ENCODE measurements at places on chromosomes 4 and X.

DNA sequence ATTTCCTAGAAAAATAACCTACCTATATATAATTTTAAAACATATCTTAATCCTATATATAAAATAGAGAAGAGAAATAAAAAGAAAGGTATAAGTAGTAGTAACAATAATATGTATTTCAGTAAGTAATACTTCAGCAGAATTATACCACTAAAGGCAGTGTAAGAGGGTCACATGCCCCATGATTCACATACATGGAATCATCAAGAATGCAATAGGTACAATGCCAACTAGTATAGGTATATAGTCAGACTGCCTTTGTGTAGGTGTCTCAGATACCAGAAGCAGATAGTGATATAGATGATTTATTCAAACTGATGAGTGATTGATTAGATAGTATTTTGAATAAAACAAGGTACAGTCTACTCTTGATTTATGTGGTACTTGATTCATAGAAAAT lies 9.4 kb downstream of the AIMP1 start:
- DNase-seq, result no peak

DNA sequence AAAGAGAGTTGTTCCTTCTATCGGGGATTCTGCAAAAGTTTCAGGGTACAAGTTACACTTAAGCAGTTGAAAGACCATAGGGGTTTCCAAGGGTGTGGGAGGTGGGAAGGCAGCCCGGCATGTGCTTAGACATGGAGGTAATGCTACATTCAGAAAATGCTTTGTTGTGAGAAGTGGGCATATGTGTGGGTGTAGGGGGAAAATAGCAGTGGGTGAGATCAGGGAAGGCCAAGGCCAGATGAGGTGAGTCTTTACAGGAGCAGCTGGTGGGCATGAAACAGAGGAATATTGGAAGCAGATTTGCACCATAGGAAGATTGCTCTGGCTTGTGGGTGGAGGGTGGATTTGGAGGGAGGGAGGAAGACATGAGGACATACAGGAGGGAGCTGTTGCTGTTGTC lies 8.3 kb downstream of the CYTL1 start:
- no peak for DNase-seq

- DNase-seq, result no peak
Measured at GRCh38 chr4:96675896-96676295, 836.0 kb downstream of the PDHA2 start.

GRCh38 chr4:173192375-173193162 lies 24.0 kb downstream of the GALNT7 start:
- DNase-seq, result no peak

DNA sequence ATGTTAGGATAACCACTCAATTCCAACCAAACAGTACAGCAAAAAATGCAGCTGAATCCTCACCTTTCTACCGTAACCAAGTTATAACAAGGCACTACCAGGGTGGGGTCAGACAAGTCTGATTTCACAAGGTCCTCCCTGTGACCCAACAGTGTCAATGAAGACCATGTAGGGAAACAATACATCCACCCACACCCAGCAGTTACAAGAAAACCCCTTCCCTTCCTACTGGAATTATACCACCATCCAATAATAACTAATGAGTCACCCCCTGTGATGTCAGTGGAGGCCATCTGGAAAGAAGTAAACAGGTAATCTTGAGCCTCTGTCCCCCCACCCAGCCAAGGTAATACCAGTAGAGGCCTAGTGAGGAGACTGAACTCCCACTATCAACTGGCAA lies 117.6 kb downstream of the FGF16 start:
- DNase-seq, result no peak

- DNase-seq, result no peak
Measured at GRCh38 chr4:153467897-153468262, 1.7 kb downstream of the TMEM131L start.

GRCh38 chr4:23811161-23811560 lies 78.7 kb downstream of the PPARGC1A start:
- DNase-seq, result no peak

- no peak for DNase-seq
Measured at GRCh38 chr4:8112036-8112576, 46.5 kb downstream of the ABLIM2 start.

- DNase-seq, result no peak
Measured at GRCh38 chrX:152850465-152850864, 19.6 kb downstream of the NSDHL start.

- DNase-seq, result no peak
Measured at GRCh38 chr4:37693450-37694190, 7.4 kb upstream of the RELL1 start.

DNA sequence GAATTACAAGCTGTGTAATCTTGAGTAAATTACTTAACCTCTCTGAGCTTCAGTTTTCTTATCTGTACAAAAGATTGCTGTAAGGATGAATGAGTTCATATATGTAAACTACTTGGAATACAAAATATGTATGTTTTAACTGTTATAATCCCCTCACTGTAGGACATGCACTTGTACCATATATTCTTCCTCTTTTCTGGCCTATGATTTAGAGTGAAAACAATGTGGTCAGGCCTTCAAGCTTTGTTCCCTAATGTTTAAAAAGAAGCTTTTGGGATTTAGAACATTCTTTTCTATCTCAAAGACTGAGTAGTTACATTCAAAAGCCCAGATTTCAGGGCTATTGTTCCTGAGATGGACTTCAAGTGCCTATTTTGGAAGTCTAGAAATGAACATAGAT lies 26.7 kb upstream of the GPRIN3 start:
- DNase-seq, result no peak

DNA sequence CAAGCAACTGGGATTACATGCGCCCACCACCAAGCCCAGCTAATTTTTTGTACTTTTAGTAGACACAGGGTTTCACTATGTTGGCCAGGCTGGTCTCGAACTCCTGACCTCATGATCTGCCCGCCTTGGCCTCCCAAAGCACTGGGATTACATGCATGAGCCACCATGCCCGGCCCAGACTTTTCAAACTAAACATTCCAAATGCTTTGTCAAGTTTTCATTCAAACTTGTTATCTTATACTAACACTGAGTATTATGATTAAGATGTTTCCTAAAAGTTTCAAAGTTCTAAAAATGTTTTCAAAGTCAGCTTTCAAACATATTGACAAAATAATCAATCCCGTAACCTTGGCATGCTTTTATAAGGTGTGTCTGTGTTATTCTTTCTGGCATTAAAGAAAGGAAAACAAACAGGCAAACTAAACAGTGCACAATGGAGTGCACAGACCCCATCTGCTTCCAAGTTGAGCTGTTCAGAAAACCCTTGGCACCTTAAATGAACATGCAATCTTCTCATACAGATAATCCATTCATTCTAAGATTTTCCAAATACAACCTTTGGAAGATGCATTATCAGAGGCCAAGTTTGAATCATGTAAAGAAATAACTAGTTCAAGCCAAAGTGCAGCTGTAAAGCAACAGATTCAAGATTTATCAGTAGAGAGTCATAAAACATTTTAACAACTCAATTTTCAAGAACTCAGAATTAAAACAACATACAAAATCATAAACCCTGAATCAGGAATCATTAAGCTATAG lies 49.1 kb downstream of the ABCG2 start:
- DNase-seq, result no peak

DNA sequence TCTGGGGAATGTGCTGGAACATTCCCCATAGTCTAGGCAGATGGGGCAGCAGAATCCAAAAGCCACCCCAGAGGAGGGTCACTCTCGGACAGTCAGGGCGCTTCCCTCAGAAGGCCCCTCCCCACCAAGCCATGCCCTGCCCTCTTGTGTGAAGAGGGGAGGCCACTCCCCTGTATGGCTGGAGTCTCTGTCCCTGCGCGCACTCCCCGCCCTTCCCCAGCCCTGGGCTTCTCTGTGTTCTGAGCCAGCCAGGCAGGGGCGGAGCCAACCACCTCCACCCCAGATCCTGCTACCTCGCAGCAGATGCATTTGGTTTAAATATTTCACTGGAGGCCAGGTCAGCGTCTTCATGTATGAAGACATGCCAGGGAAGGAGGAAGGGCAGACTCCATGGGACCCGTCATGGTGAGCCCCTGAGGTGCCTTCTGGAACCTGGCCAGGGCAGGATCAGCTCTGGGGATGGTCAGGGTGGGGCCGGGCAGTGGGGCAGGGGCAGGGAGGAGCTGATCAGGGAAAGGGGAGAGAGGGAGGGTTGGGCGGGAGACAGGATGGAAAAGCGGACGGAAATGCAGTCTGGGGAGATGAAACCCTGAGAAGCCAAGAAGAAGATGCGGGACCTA lies 107.3 kb downstream of the ADRA2C start:
- no peak for DNase-seq

DNA sequence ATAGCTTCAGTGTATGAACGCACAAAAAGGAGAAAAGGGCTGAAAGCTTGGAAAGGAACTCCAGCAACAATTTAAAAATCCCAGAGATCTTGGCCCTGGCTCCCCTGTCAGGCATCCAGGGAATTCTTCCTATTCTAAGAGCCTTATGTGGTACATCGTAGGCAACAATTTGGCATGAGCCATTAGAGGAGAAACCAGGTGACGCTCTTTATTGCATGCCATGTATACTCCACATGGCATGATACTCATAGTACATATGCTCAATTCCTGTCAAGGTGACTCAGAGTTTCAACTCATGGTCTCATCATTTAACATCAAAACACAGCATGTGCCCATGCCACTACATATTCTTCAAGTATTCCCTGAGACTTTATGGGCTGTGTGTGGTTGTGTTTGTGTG lies 191.3 kb downstream of the OR13H1 start:
- no peak for DNase-seq

GRCh38 chr4:111512081-111512783 lies 633.0 kb upstream of the FAM241A start:
- no peak for DNase-seq

- no peak for DNase-seq
Measured at GRCh38 chr4:110618581-110619462, 4.1 kb downstream of the PITX2 start.

DNA sequence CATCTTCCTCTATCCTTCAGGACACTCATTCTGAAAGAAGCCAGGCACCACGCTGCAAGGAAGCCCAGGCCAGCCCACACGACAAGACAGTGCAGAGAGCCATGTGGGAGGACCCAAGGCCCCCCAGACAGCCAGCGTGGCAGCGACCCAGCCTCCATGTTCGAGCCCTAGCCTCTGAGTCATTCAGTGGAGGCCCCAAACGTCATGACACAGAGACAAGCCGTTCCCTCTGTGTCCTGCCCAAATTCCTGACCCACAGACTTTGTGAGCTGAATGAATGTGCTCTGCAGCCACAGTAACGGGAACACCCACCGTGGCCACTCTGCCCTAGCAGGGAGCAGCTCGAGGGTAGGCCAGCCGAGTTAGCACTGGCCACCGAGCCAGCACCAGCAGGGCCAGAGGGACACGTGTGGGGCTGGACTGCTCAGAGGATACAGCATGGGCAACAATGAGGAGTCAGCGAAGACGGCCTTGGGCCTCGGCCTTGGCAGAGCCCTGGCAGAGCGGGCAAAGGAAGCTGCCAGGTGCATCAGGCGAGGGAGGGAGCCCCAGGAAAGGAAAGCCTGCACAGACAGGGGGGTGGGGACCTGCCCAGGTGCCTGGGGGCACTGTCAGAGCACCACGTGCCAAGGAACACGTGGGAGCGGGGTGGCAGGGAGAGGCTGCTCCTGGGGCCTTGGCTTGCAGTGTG lies 8.6 kb downstream of the BLOC1S4 start:
- no peak for DNase-seq

DNA sequence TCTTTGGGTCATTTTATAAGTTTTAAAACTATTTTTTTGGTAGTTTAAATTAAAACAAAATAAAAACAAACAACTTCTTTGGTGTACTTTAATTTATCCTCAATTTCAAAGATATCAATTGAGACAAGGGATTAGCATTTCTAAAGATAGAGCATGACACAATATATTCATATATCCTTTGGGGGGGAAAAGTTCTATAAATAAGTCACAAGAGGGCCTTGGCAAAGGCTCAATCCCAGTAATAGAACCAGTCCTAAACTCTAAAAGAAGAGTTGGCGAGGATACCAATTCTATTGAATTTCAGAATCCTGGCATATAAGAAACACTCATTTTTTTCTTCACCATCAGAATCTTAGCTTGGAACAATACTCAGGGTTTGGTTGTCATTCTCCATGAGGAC lies 89.7 kb downstream of the COL4A6 start:
- no peak for DNase-seq

GRCh38 chr4:75004755-75005668 lies 72.1 kb downstream of the PARM1 start:
- no peak for DNase-seq

DNA sequence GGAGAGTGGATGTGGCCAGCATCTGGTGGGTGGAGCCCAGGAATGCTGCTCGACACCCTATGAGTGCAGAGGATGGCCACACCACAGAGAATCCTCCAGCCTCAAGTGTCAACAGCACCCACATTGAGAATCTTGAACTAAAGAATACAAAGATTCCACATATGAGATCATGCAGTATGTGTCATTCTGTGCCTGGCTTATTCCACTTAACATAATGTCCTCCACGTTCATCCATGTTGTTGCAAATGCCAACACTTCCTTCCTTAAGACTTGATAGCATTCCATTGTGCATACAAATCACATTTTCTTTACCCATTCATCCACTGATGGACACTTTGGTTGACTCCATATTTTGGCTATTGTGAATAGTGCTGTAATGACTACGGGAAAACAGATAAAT lies 145.8 kb downstream of the PRKX start:
- DNase-seq, result no peak

DNA sequence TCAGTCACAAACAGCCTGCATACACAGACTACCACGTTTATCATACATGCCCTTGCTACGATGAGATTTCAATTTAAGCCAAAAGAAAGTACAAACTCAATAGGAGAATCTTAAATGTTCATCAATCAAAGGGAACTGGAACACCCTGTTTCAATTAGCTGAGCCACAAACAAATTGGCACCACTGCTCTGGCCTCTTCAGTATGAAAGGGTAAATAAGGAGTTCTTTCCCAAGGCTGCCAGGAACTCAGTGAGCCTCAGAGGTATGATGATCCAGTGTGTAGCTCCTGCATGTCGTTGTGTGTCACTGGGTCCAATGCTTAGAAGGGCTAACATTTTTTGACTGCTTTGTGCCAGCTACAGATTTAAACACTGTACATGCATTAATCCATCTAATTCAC lies 5.4 kb downstream of the RNF150 start:
- no peak for DNase-seq

All from activated naive CD4-positive, alpha-beta T cell (primary cell).